ENCODE measurements at places on chromosomes 2 and 18.

- no peak for DNase-seq
Measured at GRCh38 chr2:109264595-109265328, 135.8 kb downstream of the SH3RF3 start.

DNA sequence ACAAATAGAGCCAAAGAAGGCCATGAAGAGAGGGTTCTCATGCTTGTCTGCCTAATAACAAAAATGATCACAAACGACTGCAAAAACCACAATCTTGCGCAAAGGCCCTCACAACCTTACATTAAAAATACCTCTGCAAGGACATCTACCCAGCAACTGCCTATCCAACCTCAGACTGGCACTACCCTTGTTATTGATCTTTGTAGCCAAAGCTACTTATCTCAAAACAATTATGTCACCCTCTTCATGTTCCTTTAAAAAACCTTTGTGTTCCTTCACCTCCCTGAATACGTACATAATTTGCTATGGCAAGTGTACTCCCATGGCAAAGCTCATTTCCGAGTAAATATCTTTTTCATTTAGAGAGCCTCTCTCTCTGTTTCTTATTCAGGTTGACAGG lies 44.1 kb downstream of the TMEM163 start:
- no peak for DNase-seq

GRCh38 chr2:12577567-12578253 lies 139.0 kb upstream of the TRIB2 start:
- DNase-seq = no peak

- no peak for DNase-seq
Measured at GRCh38 chr2:211868996-211869533, 669.5 kb downstream of the ERBB4 start.

GRCh38 chr2:121473512-121473911 lies 57.2 kb upstream of the RNU4ATAC start:
- no peak for DNase-seq

Measured in HFFc6 (cell line).